HEK293T (cell line): ENCODE measurements at places on chromosomes 4 and X.

GRCh38 chr4:174134361-174134760 lies 149.1 kb downstream of the FBXO8 start:
- DNase-seq, result no peak

DNA sequence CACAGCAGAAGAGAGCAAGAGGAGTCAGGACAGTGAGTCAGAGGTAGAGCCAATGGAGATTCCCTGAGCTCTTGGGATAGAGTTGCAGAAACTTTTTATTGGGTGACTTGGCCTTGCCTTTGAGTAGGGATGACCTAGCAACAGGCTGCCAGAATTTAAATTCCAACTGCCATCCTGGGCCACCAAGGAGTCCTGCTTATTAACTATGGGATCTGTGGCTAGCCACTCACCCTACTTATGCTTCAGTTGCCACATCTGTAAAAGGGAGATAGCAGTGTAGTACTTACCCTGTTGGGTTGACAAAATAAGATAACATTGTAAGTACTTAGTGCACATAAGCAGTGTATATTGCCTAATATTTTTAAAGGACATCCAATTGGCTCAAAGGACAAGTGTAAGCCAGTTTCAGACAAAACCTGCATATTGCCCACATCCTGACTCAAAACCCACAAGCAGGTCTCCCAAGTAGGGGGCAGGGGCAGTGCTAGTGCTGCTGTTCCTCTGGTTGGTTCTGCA lies 43.5 kb upstream of the TMEM164 start:
- DNase-seq, result no peak

GRCh38 chr4:111405989-111406388 lies 739.3 kb upstream of the FAM241A start:
- no peak for DNase-seq

- no peak for DNase-seq
Observed at GRCh38 chr4:86452422-86452891, 92.6 kb upstream of the MAPK10 start.

DNA sequence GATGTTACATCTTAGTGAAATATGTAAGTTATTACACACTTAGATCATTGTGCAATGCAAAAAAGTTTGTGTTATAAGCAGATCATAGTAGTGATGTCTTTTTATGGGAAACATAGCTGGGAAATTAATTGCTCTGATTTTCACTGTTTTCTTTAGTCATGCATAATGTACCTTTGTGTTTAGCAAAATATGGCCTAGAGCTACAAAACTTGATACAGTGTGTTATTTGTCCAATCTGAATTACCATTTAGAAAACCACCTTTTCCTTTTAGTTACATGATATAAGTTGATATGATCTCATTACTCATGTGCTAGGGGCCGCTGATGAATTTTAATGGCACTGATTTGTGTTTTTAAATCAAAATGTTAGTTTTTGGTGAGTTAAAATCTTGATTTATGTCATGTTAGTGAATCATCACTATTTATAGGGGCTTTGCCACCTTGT lies 2.0 kb downstream of the BMPR1B start:
- DNase-seq, result no peak

DNA sequence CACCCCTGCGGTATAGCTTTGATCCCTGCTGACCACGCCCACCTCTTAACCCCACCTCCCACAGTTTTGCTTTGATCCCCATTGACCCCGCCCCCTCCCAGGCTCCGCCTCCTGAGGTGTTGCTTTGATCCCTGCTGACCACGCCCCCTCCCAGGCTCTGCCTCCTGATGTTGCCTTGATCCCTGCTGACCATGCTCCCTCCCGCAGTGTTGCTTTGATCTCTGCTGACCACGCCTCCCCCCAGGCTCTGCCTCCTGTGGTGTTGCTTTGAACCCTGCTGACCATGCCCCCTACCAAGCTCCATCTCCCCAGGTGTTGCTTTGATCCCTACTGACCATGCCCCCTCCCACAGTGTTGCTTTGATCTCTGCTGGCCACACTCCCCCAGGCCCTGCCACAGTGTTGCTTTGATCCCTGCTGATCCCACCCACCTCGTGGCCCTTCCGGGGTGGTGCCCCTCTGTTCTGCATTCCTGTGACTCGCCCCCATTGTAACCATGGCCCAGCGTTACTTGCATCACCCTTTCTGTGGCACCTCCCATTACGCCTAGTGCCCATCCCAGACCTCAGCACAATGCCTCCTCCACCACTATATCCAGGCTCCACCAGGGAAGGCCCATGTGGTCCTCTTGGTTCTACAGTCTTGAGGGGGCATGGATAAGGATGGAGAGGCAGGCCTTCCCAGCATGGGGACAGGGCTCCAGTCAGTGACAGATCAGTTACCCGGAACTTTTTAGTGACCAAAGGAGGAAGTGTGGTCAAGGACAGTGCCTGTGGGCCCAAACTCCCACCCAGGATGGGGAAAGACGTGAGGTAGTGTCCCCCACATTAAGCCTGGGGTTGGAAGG lies 70.8 kb downstream of the ADRA2C start:
- peak; percentile 48 for DNase-seq

- DNase-seq, result no peak
Observed at GRCh38 chrX:95733426-95733825, 951.2 kb upstream of the DIAPH2 start.

DNA sequence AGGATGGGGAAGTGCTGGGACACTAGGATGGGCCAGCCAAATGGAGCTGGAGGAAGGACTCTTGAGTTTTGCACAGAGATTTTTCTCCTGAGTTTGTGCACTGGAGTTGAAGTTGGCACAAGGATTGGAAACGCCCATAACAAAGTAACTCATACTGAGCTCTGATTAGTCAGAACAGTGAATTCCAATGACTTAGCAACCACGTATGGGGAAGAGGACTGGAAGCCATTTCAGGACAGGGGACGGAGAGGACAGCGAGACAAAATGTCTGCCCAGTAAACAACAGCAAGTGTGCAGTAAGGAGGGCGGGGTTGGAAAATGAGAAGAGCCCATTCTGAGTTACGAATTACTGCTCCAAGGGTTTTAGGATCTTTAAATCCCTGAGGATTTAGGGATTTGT lies 5.9 kb downstream of the RIPPLY1 start:
- no peak for DNase-seq

DNA sequence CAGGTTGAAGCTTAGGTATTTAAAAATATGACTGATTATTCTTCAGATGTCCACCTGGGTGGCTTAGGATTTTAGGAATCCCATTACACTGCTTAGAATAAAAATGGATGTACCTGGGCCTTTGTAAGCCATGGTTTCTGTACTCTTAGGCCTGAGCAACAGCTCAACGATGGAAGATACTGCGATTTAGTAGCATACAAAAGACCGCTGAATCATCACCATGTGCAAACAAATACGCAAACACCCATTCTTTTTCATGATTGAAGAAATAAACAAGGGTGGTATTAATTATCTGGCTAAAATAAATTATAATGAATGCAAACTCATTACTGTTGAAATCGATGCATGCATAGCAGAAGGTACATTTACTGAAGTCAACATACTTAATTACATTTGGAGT lies 188.9 kb downstream of the ZNF330 start:
- no peak for DNase-seq

DNA sequence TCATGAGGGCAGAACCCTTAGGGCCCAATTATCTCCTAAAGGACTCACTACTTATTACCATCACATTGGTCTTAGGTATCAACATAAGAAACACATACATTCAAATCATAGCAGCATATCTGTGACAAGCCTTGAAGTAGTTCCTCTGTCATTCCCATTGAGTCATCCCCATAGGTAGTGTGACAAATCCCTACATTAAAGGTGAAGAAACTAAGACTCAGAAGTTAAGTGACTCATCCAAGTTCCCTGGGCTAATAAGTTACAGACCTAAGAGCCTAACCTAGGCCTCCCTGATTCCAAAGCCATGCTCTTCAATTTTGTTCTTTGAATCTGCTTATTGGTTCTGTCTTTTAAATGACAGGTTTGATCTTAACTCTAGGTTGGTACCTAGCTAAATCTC lies 58.2 kb downstream of the CD38 start:
- no peak for DNase-seq

- no peak for DNase-seq
Observed at GRCh38 chrX:9376111-9376510, 88.7 kb upstream of the TBL1X start.

DNA sequence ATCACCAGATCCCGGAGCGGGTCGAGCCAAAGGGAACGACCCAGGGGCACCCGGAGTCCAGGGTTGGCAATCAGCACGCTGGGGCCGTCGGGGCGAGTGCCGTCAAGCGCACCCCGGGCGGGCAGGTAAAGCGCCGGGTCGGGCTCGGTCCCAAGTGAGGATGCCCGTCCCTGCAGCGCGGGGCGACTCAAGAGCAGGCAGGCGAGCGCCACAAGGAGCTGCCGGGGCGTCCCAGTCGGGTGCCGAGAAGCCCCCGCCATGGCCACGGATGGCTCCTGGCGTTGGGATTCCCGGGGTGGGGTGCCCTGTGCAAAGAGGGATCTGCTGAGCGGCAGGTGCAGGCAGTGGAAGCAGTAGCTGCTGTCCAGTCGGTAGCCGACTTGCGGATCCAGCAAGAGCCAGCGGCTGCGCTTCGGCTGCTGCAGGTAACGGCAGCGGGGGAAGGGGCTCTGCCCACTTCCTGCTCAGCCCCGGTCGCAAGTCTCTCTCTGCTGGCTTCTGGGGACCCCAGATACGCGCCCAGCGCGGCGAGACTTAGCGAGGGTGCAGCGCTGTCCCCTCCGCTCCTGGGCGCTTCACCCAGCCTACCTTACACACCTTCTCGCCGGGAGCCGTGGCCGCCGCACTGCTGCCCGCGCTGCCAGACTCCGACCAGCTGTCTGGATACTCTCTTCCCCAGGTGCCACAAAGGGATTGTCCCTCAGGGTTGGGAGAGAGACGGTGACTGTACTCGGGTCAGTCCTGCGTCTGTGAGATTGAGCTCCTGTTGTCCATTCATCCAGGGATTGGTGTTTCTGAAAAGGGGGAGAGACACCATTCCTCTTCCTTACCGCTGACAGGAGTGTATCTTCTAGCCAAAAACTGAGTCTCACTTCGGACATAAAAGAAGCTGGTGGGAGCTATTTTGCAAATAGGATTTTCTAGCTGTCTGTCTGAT lies at the start of gene FREM3:
FREM3 (minus strand) TSS at position 260 of the 937 bp plus-strand sequence; CDS start at position 260, 0 bp downstream.
- DNase-seq, result peak; percentile 34

- no peak for DNase-seq
Observed at GRCh38 chr4:6469144-6469543, 3.3 kb downstream of the PPP2R2C start.

DNA sequence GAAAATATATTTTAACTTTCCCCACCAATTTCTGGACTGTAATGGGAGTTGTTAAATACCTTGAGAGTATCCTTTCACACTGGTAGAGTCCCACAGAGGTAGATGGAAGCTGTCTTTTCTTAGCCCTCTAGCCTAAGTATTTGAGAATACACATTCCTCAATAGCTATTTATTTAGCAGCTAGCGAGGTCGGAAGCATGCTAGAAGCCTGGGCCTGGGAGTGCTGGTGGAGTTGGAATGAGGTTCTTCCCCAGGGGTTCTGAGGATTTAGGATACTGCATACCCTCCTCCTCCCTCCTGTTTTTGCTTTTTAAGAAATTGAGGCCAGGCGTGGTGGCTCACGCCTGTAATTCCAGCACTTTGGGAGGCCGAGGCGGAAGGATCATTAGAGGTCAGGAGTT lies 999 bp upstream of the KLHL15 start:
- no peak for DNase-seq

- DNase-seq, result no peak
Observed at GRCh38 chr4:73258436-73258685, 237 bp downstream of the ANKRD17 start.

DNA sequence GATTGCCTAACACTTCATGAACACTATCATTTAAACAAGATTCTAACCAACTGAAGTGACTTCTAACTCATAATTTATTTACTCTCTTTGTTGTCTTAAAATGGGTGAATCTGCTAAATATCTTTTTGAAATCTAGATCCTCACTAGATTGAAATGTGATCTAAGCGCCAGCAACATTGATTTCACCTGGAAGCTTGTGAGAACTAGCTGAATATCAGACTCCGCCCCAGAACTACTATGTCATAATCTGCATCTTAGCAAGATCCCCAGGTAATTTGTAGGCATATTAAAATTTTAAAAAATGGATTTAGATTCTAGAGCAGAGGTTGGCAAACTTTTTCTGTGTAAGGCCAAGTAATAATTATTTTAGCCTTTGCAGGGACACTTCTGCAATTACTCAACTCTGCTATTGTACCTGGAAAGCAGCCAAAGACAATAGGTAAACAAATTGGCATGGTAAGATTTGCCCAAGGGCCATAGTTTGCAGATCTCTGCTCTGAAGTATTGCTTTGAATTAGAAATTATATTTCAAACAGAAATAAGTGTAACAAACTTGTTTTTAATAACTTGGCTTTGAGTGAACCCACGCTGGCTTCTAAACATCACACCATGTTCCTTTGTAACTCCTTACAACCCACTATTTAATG lies 121.5 kb downstream of the REELD1 start:
- no peak for DNase-seq

GRCh38 chr4:82402196-82402775 lies 28.0 kb downstream of the HNRNPDL start:
- no peak for DNase-seq

DNA sequence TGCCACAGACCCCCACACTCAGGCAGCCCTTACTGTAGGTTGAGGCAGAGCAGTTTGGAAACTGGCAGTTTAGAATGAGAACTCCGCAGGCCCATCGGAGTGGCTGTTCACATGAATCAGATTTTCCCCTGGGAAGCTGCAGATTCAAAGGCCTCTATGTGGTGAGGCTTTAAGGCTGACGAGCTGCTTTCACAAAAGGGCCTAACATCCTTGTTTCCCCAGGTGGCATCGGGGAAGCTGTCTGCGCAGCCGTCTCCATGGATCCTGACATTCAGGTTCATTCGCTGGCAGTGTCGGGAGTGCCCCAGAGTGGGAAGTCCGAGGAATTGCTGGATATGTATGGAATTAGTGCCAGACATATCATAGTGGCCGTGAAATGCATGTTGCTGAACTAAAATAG lies 33.7 kb downstream of the TKTL1 start:
- DNase-seq, result no peak

GRCh38 chr4:124491361-124492145 lies 221.0 kb downstream of the ANKRD50 start:
- DNase-seq, result no peak

- no peak for DNase-seq
Observed at GRCh38 chrX:22788221-22788620, 211.5 kb upstream of the DDX53 start.

DNA sequence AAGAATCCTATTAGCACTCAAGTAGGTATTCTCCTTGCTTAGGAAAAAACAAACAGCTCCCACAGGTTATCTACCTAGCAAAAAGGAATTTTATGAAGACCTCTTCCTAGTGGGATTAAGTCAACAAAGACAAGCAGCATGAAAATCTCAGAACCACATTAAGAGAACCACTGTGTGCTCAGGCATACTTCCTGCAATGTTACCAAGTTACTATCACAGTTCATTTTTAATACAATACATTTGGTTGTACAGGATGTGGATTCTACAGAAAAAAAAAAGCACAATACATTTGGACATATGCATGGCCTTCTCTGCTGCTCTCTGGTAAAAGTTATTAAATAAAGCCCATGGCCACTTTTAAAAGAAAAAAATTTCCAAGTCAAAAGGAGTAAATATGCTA lies 193.7 kb downstream of the PPP3CA start:
- DNase-seq, result no peak
